ENCODE measurements at places on chromosomes 16 and 17.

GRCh38 chr16:11547118-11547916 lies 39.4 kb downstream of the LITAF start:
- DNase-seq, result no peak

GRCh38 chr17:57600074-57600473 lies 145.0 kb downstream of the CCDC182 start:
- no peak for DNase-seq

GRCh38 chr16:88316151-88316550 lies 66.6 kb upstream of the ZNF469 start:
- DNase-seq, result no peak

DNA sequence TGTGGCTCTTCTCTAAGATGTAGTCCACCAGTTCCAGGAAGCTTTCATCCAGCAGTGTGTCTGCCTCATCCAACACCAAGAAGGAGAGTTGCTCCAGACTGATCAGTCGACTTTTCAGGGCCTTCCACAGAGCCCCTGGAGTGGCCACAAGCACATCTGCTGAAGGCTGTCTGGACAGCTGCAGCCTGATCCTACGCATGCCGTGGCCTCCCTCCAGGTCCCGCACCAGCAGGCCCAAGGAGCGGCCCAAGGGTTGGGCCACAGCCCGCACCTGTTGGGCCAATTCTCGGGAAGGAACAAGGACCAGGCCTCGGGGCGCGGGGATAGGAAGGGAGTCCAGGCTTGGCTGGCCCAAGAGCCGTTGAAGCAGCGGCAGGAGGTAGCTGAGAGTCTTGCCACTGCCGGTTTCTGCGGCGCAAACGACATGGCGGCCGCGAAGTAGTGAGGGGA lies 729 bp downstream of the DDX28 start:
- DNase-seq, result no peak

DNA sequence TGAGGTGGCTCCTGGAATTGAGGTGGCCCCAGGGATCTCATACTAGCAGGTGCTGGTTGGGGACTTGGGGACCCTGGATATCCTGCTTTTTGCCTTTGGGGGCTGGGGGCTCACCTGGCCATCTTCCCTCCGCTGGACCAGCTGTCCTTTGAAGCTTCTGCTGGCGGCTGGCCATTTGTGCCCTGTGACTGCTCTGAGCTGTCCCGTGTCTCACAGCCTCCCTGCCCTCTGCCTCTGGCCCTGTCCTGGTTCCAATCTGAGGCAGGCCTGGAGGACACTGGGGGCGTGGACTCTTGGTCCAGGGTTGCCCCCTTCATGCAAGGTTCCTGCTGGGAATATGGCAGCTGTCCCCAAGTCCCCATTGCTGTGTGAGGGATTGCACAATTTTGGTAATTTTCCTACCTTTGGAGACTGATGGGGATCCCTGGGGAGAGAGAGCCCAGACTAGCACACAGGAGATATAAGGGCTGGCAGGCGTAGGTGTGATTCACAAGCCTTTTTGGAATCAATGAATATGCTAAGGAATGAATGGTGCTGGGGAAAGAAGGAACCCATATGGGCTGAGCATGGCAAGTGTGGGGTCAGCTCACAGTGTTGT lies 19.2 kb downstream of the ADCY7 start:
- DNase-seq, result no peak

DNA sequence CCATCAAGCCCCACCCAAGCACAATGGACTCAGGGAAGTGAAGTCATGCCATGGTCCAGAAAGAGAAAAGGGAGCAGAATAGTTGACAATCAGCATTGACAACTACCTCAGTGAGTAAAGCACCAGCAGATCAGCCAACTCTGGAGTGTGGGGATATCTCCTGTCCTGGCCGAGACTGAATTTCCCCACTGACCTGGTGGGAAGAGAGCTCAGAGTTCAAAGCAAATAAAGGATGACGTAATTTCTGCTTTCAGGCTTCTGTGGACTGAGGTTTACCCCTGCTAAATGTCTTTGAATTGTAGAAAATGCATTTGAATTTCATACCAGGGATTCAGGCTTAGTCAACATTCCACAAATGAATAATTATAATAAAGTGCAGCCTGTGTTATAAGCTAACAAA lies 152.9 kb downstream of the CBLN1 start:
- no peak for DNase-seq
